ENCODE measurements at places on chromosomes 5 and 9.

- no peak for DNase-seq
Observed at GRCh38 chr9:76652894-76653293, 111.3 kb upstream of the PCA3 start.

DNA sequence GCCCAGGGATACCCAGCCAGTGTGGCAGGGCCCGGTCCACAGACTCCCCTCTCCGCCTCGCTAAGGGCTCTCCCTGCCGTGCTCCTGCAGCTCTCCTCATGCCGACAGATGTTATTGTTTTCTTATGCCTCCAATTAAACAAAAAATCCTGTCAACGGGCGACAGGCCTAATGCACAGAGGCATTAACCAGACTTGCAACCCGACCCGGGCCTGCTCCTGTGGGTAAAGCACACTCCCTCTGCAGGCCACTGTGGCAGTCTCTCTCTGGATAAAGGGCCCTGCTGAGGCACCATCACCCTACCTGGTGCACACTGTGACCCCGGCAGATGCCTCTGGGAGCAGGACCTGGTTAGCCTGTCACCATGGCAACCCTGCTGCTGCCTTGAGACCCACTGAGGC, 27.5 kb upstream of the HAND1 start:
- DNase-seq = no peak

- DNase-seq = no peak
Observed at GRCh38 chr5:120173125-120173524, 291.0 kb upstream of the PRR16 start.

- DNase-seq = no peak
Observed at GRCh38 chr5:148910216-148910615, 83.8 kb downstream of the ADRB2 start.

GRCh38 chr5:44358421-44358820, 30.8 kb downstream of the FGF10 start:
- no peak for DNase-seq
